ENCODE measurements at places on chromosomes 3 and 15.

- no peak for DNase-seq
Measured at GRCh38 chr15:78389738-78390137, 48.3 kb upstream of the IREB2 start.

GRCh38 chr15:29294732-29295325, 25.2 kb upstream of the NSMCE3 start:
- DNase-seq = no peak

GRCh38 chr3:195563317-195563716, 20.2 kb upstream of the PPP1R2 start:
- no peak for DNase-seq

DNA sequence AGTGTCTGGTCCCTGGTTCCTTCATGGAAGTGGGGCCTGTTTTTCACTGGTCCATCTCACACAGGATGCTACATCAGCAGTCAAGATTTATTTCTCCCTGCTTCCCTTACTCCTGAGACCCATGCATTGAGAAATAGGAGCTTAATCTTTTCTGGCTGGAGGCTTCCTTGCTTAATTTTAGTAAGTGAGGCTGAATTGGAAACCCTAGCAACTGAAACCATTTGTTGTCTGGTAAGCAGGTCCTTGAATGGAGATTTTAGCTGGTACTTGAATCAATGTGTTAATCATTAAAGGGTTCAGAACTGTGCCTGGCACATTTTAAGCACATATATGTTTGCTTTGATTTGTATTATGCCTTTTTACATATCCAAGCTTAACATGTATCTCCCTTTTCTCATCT, 20.2 kb upstream of the MEF2A start:
- no peak for DNase-seq

Data from NCI-H1436 (cell line).